Upper lobe of left lung (tissue), 6 donors: ENCODE measurements at places on chromosomes 13 and 19.

DNA sequence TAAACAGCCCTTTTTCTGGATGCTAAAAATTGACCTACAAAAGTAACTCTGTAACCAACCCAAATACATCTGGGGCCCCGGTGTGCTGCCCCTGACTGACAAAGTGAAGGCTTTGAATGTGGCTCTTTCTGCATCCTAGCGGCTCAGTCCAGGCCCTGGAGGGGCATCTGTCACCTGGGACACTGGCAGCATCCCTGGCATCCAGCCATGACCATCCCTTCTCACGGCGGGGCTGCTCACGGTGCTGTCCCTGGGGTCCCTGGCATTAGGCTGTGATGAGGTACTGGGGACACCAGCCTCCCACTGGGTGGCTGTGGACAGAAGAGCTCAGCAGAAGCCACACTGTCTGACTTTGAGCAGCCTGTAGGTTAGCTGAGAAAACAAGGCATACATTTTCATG is 34.3 kb downstream of the BICRA start:
- no peak for DNase-seq

GRCh38 chr13:114044486-114044885 is 70.6 kb upstream of the C13orf46 start:
- DNase-seq = no peak

- no peak for DNase-seq
Observed at GRCh38 chr19:16449330-16449961, 22.3 kb downstream of the EPS15L1 start.

- no peak for DNase-seq
Observed at GRCh38 chr19:4730740-4731171, 7.1 kb upstream of the DPP9 start.

GRCh38 chr13:86283031-86283430 is 483.8 kb upstream of the SLITRK6 start:
- DNase-seq = no peak

DNA sequence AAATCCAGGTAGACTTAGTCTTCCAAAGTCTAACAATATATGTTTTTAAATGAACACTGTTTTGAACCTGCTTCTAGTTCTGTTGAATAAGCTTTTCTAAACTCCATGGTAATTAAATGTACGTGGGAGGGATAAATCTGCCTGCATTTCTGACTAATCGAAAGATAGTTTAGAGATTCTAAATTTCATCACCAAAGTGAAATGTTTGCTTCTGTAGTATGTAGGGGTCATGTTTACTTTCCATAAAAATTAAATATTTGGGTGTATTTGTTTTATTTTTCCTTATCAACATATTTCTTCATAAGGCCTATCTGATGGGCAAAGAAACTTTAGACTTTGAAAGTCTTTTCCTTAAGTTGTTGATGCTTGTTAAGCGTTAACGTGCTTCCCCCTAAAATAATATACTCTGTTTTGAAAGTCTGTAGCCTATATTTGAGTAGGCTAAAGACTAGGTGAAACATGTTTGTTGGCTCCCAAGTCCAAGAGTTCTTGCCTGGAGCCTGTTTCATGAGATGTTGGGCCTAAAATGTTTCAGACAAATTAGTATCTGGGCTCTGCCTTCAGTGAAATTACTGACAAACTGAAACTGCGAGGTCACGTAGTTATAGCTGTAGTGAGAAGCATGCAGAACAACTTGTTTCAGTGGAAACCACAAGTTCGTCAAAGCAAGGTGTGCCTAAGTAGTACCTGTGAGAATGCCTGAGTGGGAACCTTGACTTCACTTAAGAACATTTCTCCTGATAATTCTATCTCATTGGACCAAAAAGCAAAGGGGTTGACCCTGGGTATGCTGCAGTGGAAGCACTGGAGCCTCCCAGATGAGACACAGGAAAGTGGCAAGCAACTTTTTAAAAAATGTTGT is 126.2 kb downstream of the LMO7 start:
- peak; percentile 54 for DNase-seq

DNA sequence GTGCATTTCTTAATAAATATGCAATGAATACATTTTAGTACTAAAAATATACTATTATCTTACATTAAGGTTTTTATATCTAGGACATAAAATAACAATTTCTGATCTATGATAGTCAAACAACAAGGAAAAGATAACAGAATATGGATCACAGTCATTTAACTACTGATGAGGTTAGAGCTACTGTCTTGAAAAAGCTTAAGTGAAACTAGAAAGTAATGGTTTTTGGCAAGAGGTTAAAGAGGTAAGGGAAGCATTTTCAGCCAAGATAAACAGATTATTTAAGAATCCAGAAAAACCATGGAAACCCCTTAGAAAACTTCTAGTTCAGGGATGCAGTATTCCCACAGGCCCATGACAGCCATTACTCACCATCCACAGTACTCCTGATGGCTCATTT is 787.4 kb downstream of the DACH1 start:
- DNase-seq = no peak

DNA sequence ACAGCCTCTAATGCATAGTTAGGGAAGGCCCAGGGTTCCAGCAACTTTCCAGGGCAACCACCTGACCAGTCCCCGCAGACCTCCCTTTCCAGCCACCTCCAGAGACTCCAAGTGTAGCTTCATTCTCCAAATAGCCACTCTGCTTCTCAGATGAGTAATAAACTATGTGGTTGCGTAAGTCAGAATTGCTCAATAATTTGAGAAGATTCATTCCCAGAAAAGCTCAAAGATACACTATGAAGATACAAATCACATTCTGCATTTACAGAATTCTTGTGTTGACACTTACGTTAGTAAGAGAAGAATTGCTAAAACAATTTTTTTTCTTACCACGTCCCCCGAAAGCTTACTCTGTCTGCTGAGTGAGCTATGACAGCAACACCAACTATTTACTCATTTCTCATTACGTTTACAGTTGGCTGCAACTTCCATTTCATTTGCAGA is 8.2 kb upstream of the LATS2 start:
- no peak for DNase-seq
